Germinal center (tissue), 1 donor: ENCODE measurements at places on chromosomes 5 and 9.

DNA sequence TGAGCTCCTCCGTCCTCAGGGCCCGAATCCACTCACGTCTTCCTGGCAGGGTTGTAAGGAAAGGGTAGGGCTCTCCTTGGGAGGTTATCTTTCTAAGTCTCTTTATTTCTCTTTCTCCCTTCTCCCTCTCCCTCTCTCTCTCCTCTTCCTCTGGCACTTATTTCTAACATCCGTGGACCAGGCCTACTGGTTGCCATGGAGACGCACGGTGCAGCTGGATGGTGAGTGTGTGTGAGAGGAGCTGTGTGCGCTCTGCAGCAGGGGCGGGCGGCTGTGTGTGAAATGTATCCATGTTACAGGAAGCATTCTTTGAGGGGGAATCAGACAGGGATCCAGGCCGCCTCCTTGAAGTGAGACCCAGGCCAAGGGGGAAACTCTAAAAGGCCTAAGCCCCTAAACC lies 32.2 kb downstream of the PCDH1 start:
- no peak for DNase-seq

- DNase-seq = no peak
Measured at GRCh38 chr9:89171693-89172092, 6.9 kb downstream of the SHC3 start.

- no peak for DNase-seq
Measured at GRCh38 chr5:547086-547924, 23.1 kb upstream of the SLC9A3 start.

GRCh38 chr9:88889386-88889785 lies 101.9 kb upstream of the S1PR3 start:
- DNase-seq = no peak
